Renal cortex interstitium (tissue), 15 donors: ENCODE measurements at places on chromosomes 3 and 15. TPM values are rescaled to one million over a fixed set of nuclear protein-coding genes. Genes with fewer than 3 reads are reported as not detected.

DNA sequence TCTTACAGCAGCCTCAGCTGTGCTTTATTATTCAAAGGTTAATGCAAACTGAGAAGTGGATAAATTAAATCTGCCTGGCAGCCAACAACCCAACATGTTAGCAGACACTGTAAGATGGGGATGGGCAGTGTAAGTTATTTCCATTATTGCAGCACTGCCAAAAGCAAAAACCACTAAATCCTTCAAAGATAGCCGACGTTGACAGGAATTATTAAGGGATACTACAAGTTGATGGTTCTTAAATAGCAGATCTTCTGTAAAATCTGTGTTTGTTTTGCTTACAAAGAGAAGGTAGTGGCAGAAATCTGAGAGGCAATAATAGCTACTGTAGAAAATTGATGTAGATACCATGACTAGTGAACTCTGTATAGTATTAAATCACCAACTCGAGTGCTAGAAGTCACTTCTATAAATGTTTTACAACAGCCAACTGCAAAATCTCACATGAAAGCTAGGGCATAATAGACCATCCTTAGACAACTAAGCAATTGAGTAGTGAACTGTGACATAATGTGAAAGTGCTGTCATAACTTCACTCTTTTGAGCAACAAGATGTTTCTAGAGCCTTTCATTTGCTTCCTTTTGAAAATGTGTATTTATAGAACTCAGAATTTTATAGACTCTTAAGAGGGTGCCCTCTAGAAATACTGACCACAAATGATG, 278.6 kb downstream of the UBE2E2 start:
- no peak for DNase-seq

The ZNF774 gene
- polyA plus RNA-seq: 5.1 TPM

The CCNB2 gene
- polyA plus RNA-seq: 55.5 TPM

The MELTF gene
- 3.2 TPM for polyA plus RNA-seq

- DNase-seq: no peak
Observed at GRCh38 chr3:87041191-87041590, 50.2 kb upstream of the VGLL3 start.

DNA sequence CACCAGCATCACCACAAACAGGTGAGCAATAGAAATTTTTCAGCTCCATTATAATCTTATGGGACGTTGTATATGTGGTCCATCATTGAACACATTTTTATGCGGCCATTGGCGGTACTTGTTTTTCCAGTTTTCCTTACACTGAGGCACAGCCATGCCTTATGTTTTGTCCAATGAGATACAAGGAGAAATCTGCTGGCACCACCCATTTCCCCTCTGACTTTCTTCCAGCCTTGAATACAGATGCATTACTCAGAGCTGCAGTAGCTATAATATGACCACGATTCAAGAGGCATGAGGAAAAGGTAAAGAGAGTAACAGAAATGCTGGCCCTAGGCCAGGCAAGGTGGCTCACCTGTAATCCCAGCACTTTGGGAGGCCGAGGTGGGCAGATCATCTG, 9.0 kb upstream of the PIK3R4 start:
- DNase-seq: no peak

GRCh38 chr3:184333190-184333589, 4.2 kb upstream of the FAM131A start:
- DNase-seq: no peak
